ENCODE measurements at places on chromosomes 3 and 15. TPM values are rescaled to one million over a fixed set of nuclear protein-coding genes. Genes with fewer than 3 reads are reported as not detected.

DNA sequence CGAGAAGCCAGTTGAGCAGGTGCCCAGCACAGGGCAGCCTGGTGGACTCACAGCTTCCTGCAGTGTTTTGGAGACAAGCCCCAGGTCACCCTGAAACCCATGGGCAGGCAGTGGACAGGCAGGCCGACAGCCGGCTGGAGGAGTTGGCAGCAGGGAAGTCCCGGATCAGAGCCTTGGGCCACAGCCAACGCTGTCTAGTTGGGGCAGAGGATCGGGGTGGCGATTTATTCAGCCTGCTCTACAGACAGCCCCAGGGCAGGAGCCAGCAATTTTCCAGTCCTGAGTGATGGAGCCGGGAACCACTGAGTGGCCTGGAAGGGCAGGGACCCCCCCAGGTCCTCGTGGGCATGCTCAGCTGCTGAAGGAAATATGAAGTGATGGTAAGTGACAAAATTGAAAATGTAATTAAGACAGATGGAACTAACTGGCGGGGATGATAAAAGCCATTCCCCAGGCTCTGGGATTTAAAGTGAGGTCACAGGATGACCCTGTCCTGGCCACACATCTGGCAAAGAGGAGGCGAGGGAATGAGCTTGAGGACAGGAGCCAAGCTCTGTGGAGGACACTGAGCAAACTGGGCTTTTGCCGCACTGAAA is 34.4 kb upstream of the TBC1D21 start:
- peak; percentile 46 for DNase-seq

DNA sequence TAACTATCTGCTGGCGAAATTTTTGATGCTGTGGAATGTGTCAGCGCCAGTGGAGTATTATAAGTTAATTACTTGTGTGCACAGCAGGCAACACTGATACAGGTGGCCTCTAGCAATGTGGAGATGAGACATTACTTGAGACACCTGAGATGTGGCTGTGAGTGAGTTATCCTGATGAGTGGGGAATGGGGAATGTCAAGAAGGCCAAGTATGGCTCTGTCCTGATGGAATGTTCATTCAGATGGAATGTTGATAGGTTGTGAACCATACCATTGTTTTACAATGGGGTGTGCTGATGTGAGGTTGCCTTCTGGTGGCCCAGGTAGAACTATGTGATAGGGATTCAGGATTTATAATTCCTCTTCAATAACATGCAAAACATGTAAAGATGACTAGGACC is 404.8 kb downstream of the PTPRG start:
- DNase-seq = no peak

GRCh38 chr3:13072600-13073325 is 466 bp downstream of the IQSEC1 start:
- DNase-seq = no peak

GRCh38 chr15:34799149-34800101 is 4.1 kb upstream of the ACTC1 start:
- DNase-seq = peak; percentile 85

DNA sequence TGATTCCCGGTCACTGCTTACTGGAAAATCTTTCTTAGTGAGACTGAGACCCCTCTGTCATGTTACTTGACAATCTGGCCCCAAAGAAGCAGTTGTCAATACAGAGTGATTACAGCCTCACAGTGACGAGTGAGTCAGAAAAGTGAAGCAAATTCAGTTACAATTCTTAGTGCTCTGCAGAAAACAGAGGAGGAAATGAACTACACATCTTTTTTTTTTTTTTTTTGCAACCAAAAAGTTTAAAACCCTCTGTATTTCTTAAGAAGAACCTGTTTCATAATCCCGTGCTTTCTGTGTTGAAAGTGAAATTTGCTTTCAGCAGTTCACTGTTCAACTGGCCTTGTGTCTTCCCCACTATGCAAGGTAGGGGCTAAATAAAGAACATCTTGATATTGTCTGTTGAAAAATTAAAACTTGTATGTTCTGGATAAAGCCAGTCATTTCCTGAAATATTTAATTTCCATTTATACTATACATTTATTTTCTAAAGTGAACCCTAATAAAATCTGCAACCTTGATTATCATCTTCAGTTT is 1.9 kb downstream of the AQP9 start:
- no peak for DNase-seq

GRCh38 chr3:197881270-197881969 is 68.6 kb upstream of the RPL35A start:
- peak; percentile 22 for DNase-seq

DNA sequence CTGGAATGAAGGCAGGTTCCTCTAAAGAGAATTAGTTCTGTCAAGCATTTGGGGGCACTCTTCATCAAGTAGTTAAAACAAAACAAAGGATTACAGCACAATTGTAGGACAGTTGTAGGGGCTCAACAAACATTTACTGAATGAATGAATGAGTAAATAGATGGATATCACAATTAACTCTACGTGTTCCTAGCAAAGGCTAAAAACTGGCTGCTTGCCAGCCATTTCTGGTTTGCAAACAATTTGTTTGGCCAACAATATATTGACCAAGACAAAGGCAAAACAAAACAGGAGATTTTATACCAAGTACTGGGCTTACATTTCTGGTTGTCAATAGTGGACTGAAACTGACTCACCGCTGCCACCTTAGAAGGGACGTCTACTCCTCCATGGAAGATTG is 116.8 kb downstream of the ZNF280D start:
- no peak for DNase-seq

DNA sequence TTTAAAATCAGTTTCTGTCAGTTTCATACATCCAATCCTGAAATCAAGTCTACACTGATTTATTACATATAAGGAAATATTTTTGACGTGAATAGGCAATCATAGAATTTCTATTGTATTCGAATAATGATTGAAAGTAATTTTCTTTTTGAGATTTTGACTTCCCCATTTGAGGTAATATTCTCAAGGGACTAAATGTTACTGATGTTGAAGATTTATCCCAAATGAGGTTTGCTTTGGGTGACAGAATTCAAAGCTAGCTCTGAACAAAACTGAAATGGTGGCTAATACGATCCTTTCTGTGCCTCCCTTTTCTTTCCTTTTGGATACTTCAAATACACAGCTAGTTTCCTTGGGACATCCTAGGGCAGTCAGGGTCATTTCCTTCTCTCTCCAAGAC is 12.9 kb upstream of the CNBP start:
- DNase-seq = no peak

DNA sequence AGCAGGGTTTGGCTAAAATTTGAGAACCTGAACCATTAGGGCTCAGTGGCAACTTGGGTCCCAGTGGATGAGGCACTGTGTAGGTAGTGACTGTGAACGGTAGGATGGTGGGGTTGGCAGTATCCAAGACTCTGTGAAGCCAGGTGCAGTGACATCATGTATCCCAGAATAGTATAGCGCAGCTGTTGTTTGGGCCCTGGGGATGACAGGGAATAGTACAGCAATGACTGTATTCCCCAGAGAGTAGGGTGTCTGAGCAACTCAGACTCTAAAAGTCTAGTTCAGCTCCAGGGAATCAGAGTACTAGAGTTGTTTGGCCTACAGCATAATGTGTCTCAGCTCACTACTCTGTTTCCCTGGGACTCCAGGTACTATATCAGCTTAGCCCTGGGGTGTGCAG is 20.7 kb upstream of the PPP2R3A start:
- DNase-seq = no peak

- DNase-seq = no peak
Measured at GRCh38 chr3:33790091-33790490, 8.3 kb upstream of the PDCD6IP start.

GRCh38 chr3:21446027-21446426 is 305.0 kb downstream of the ZNF385D start:
- DNase-seq = no peak

DNA sequence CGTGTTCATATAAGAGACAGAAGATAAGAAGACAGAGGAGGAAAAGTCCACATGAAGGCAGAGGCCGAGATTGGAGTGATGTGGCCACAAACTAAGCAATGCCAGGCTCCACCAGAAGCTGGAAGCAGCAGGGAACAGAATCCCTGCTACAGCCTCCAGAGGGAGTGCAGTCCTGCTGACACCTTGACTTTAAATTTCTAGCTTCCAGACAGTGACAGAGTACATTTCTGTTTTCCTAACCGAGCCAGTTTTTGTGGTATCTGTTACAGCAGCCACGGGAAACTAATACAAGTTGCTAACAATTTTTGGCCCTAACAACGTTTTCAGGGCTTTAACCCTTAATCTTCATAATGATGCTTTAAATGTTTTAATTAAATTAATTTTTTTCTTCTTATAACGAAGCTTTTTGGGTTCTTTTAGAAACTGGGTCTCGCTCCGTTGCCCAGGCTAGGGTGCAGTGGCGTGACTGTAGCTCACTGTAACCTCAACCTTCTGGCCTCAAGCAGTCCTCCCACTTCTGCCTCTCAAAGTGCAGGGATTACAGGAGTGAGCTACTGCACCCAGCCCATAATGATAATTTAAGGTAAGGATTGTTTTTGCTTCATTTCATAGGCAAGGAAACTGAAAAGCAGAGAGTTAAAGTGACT is 202.3 kb upstream of the PROK2 start:
- no peak for DNase-seq

- no peak for DNase-seq
Measured at GRCh38 chr3:170007031-170007663, 30.6 kb upstream of the GPR160 start.

DNA sequence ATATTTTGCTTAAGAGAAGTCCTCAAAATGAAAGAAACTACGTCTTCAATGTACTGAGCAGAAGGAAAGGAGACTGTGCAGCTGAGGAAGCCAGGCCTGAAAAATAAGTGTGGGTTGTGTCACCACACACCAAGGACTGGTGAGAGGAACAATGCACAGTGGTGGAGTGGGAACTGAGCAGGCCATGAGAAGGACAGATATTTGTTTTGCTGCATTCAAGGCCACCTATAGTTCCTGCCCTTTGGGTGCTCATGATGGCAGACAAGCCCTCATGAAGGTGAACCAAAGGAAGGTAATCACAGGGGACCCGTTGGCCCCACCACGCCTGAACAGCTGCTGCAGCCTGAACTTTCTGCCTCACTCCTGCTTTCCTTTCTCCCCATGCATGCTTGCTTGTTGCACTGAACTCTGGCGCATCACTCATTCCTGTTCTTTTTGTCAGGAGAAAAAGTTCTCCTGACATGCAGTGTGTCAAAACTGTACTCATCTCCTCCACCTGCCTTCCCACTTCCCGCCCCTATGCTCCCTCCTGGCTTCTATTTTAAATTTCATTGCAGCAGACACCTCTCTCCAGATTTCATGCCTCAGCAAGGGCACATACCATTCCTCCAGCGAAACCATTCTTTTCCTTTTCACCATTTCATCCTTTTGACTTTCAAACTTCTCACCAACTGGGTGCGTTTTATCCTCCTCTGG is 2.2 kb upstream of the RNF7 start:
- no peak for DNase-seq

DNA sequence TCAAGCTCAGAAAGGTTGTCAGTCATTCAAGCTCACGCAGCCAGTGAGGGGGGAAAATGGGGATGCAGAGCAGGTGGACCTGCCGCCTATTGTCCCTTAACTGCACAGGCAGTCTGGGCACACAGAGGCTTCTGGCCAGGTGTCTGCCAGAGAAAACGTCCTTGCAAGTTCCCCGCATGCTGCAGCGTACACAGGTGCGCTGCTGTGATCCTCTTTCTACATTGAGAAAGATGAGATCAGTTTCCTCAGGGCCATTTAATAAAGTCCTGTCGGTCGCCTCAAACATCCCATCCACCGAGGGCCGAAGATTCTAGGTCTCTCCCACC is 445 bp upstream of the TSEN2 start:
- no peak for DNase-seq

DNA sequence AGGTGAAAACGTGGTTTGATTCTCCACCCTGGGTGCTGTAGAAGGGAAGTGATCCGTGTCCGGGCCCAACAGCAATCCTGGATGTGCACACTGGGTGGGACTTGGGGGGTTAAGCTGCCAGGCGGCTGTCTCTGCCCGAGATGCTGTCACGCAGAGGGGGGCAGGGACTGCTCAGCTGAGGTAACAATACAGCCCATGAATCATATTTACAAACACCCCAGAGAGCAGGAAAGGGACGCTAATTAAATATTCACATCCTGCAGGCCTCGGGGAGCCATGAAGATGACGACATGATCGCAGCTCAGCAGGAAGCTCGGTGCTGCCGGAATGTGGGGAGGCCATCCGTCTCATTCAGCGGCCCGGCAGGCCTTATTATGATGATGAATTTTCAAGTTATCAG is 17.9 kb upstream of the CRABP1 start:
- no peak for DNase-seq

GRCh38 chr3:13600950-13601691 is 52.2 kb downstream of the FBLN2 start:
- no peak for DNase-seq

DNA sequence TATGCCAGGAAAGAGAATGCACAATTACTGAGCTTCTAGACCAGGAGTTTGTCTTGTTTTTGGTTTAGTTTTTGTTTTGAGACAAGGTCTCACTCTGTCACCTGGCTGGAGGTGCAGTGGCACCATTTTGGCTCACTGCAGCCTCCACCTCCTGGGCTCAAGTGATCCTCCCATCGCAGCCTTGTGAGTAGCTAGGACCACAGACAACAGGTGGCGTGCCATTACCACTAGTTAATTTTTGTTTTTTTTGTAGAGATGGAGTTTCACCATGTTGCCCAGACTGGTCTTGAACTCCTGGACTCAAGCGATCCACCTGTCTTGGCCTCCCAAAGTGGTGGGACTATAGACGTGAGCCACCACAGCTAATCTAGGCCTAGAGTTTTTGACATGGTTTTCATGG is 104.4 kb upstream of the CCDC54 start:
- DNase-seq = no peak

GRCh38 chr3:130392266-130392665 is 46.8 kb downstream of the COL6A5 start:
- no peak for DNase-seq

GRCh38 chr15:75420698-75421097 is 30.8 kb downstream of the SIN3A start:
- no peak for DNase-seq

DNA sequence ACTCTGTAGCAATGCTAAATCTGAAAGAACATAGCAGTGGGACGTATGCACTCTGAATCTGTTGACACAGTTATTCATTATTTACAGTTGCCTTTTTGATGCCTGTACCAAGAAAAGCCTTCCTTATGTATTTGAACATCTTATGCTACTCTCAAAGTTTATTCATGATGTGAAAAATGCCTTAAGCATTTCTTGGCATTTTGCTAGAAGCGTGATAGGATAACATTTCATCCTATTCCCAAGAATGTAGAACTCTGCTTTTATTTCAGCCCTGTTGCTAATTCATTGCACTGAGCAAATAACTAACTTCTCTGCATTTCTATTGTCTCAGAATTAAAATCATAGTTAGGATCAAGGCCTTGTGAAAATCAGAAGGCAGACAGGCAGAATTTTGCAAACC is 105.5 kb downstream of the STRIT1 start:
- no peak for DNase-seq

GRCh38 chr3:77427528-77427927 is 387.6 kb downstream of the ROBO2 start:
- no peak for DNase-seq

Gene IQCH
- total RNA-seq = 4.5 TPM

Gene SERPINI2
- not detected for total RNA-seq

Gene NR2E3
- total RNA-seq = 0.69 TPM

Gene HEG1
- total RNA-seq = 32.7 TPM

Gene ROBO1
- total RNA-seq = 505 TPM

Gene MANF
- total RNA-seq = 104 TPM

Gene ALPK3
- 6.8 TPM for total RNA-seq

Gene FBXL2
- total RNA-seq = 21.4 TPM
